ENCODE measurements at places on chromosomes 3 and 15.

DNA sequence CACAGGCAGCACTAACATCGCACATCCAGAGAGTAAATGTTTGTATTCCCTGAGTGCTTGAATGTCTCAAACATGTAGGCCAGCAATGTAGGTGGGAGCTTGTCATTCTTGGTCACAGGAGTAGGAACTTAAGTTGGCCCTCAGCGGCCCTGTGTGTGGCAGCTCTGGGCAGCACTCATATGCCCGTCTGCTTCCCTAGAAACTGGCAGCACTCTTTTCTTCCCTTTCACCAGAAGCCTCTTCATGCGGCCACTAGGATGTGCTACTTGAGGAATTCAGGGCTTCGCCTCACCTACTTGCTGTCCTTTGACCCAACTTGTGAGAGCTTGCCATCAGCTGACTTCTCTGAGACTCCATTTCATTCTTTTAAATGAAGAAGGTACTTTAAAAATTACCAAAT, 69.5 kb downstream of the TIPARP start:
- H3K36me3 ChIP-seq = no peaks in the 10 kb centered on the region
- no peak overlapping the region for H3K4me3 ChIP-seq
- H3K27ac ChIP-seq = no peak overlapping the region
- DNase-seq = no peak
- H3K27me3 ChIP-seq = no peaks in the 10 kb centered on the region

DNA sequence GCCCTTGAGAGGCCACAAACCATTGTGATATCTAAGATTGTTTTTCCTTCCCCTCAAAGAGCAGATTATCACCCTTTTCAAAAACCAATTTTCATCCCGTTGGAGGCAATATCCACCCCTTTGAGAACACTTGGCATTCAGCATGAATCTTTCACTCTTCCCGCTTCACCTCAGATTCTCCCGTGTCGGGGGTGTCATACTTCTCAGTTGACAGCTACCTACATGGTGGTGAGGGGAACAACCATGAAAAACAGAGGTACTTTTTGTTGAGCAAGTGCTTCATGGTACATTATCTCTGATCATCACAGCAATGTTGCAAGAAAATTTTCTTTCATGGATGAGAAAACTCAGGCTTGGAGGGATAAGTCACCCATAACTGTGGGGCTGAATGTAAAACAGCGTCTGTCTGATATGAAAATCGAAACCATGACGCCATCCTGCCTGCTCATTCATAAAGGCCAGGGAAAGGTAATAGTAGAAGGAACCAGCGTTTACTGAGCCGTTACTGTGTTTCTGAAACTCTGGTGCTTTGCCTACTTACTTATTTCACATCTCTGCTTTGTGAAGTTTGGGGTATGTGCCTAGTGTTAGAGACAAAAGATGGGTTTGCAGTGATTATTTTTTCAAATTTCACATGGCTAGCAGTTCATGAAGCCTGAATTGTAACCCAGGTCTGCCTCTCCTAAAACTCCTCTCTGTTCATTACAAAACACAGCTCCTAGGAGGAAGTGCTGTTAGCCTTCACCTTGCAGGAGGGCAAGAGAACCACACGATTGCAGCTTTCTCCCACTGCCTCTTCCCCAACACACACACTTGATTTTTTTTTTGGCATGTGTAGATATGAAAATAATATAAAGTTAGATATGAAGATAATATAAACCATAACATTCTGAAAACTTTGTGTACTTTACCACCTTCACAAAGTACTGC, 35.4 kb downstream of the SV2B start:
- no peak overlapping the region for H3K27ac ChIP-seq
- no peaks in the 10 kb centered on the region for H3K27me3 ChIP-seq
- no peaks in the 10 kb centered on the region for H3K4me1 ChIP-seq
- no peaks in the 10 kb centered on the region for H3K36me3 ChIP-seq
- DNase-seq = no peak
- H3K4me3 ChIP-seq = no peak overlapping the region

DNA sequence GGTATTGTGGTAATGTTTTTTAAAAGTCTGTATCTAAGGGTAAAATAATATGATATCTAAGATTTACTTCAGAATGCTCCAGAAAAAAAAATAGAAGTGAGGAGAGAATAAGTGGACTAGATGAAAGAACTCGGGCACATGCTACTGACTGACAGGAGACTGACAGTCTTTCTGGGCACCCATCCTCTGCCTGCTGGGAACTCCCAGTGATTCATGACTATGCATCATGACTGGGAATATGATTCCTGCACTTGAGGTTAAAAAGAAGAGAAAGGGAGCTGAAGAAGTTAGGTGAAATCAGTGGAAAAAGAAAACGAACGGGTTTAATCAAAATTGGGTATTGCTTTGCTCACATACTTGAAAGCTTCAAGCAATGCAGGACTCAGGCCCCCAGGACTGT, 35.7 kb upstream of the SPSB4 start:
- no peaks in the 10 kb centered on the region for H3K27me3 ChIP-seq
- H3K36me3 ChIP-seq = no peaks in the 10 kb centered on the region
- H3K4me1 ChIP-seq = no peaks in the 10 kb centered on the region

DNA sequence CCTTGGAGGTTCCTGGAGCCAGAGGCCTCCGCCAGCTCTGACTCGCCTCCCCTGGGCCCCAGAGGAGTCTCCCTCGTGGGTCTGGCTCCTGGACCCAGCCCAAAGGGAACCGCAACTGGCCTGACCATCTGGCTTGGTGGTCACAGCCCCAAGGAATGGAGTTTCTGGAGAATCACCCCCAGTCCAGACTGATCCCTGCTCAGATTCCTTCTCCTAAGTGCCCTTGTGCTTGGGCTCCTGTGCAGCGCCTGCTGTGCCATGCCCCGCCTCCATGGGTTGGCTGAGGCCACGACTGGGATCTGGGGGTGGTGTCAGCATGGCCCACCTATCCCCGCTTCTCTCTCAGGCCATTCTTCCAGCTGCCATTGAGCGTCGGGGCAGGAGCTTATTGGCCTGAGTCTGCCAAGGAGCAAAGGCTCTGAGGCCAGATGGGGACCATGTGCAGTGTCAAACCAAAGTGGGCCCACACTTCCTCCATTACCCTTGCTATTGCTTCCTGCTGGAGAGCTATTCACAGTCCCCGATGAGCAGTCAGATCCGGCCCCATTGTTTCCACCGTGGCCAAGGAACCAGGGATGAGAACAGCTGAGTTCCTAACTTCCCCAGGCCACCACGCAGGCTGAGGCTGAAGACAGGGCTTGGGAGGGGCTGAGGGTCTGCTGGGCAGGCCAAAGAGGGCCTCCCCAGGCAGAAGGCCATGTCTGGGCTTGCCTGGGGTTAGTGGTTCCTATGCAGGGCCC, 19.0 kb downstream of the CSPG4 start:
- H3K27me3 ChIP-seq = no peaks in the 10 kb centered on the region
- peaks cover 56% of the 10 kb centered on the region for H3K4me1 ChIP-seq
- H3K36me3 ChIP-seq = peaks cover 27% of the 10 kb centered on the region
- no peak for DNase-seq
- no peak overlapping the region for H3K4me3 ChIP-seq
- H3K27ac ChIP-seq = peak overlapping the region; percentile 75

DNA sequence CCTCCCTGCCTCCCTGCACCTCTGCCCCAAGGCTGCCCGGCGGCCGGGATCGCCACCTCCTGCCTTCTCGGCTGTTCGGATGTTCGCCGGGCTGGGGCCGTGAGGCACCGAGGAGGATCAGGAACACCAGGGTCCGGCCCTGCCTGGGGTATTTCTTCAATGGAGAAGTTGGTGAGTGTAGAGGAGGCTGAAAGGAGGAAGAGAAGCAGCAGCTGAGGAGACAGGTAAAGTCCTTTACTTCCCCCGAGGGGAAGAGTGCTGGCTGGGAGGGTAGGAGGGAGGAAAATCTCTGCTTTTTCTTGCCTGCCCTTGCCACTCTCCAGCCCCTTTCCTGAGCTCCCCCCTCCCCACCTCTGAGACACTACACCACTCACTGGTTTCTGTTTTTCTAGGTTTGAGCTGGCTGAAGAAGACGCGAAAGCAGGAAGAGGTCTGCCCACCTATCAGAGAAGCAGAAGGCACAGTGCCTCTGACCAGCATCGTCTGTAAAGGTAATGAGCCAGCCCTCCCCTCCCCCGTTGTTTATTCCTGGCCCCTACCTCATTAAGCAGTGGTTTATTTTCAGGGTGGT, 519 bp downstream of the ASB7 start:
- no peak for DNase-seq
- peak overlapping the region; percentile 88 for H3K4me3 ChIP-seq
- no peaks in the 10 kb centered on the region for H3K36me3 ChIP-seq

- H3K27me3 ChIP-seq = no peaks in the 10 kb centered on the region
- no peaks in the 10 kb centered on the region for H3K4me1 ChIP-seq
- DNase-seq = no peak
- no peak overlapping the region for H3K4me3 ChIP-seq
- no peak overlapping the region for H3K27ac ChIP-seq
Measured at GRCh38 chr3:27880969-27881892, 159.1 kb upstream of the EOMES start.

DNA sequence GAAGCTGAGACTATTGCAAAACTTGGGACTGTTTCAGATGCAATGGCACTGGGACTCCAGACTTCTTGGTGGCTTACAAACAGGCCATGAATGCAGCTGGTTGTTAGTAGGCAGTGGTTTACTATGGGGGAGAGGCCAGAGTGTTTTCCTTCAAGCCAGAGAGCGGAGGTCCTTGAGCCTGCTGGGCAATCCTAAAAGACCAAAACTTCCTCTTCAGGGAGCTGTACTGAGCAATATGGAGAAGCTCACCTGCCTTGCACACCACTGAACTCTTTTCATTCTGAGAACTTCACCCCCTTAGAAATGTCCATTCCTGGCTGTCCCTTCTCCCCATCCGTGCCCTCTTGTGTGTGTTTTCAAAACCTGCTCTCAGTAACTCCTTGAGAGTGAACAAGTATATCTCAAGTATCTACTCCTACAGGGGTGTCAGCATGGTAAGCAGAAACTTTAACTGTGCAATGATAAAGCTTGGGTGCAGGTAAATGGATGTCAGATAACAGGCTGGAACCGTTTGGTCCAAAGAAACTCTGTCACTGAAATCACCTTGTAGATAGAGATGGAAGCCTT, 213.9 kb downstream of the CLSTN2 start:
- no peak overlapping the region for H3K27ac ChIP-seq
- no peak for DNase-seq

DNA sequence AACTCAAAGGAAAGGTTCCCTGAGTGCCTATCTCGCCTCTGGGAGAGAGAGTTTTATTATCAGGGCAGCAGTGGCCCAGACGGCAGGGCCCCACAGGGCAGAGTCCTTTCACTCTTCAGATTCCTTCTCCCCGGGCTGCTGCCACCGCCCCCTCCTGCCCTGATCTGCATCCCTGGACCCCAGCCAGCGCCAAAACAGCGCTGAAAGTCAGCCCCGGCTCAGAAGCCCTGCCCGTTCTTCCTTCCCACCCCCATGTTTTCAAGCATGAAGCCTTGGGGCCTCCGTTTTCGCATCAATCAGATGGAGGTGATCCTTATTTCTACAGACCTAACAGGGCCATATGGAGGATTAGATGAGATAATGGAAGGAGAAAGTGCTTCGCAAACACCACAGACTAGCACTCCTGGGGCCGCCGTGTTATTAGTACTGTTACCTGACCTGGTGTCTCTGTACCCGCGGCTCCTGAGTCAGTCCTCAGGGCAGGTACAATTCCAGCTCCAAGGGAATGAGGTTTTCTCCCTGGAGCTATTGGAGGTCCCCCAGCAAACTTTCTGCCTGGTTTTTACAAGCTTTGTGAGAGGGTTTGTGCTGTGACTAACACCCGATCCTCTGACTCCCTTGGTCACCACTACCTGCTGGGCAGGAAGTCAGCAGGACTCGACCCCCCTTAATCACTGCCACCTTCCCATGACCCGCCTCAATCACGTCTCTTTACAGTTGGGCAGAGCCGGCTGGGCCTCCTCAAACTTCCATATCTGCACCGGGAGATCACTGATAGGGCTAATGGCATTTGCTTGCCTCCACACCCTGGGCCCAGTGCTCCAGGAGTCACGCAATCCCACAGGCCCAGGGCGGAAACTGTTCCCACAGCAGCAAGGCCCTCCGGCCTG, 39.5 kb upstream of the TSEN2 start:
- DNase-seq = no peak
- no peaks in the 10 kb centered on the region for H3K27me3 ChIP-seq
- no peak overlapping the region for H3K4me3 ChIP-seq
- peak overlapping the region; percentile 28 for H3K27ac ChIP-seq
- no peaks in the 10 kb centered on the region for H3K4me1 ChIP-seq
- H3K36me3 ChIP-seq = no peaks in the 10 kb centered on the region
